ENCODE measurements at places on chromosomes 7 and 10.

- no peak for DNase-seq
Measured at GRCh38 chr10:22657566-22658225, 56.7 kb downstream of the PIP4K2A start.

DNA sequence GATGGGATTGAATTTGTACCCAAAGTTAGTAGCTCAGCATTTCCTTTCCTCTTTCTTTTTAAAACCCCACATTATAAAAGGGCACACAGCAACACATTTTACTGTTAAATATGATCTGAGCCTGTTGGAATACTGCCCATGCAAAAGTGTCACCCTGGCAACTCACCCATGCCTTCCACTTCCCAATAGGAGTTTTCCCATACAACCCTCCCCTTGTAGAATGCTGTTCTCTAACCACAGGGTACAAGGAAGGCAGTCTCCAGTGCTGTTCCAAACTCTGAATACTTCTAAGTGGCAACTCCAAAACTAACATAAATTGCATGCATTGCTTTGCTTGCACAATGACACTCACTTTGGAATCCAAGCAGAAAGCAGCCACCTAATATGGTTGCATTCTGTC lies 60.8 kb downstream of the NRCAM start:
- no peak for DNase-seq

DNA sequence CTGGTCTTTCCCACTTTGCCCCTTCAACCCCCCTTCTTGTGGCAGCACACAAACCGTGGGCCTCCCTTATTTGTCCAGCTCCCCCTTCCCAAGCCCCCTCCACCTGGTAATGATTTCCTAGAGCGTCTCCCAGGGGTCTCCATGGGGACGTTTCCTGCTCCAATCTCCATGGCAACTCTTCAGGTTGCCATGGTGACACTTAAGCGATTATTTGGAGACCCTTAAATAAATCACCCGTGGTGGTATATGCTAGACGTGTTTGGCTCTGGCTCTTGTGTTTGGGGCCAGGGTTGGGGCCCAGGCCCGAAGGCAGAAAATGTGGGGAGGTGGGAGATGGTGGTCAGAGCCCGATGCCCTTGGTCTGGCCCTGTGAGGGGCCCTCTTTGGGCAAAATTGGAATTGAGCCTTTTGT lies 41.1 kb upstream of the DLG5 start:
- DNase-seq = no peak

DNA sequence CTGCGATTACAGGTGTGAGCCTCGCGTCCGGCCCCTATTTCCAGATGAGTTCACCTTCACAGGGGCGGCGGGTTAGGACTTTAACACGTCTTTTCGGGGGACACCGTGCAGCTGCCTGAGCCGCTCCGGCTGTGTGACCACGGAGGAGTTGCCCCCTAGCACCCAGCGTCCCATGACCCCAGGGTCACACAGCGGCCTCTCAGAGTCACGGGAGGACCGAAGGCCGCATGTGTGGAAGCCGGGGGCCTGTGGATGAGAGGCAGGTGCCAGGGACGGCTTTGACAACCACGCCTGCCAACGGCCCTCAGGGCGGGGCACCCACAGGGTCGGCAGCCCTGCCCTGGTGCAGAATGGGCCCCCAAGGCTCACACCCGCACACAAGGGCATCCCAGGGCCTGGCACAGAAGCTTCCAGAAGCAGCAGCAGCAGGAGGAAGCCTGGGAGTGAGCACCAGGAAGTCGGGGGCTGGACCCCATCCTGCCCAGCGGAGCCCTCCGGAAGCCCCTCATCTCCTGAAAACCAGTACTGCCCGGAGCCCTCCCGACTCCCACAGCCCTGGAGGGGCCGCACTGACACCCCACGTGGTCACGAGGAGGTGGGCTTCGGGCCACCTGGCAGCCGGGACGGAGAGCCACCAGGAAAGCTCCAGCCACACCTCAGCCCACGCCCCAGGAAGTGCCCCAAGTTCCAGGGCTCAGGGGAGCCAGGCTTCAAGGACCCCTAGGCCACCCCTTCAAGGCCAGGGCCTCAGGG lies 32.7 kb downstream of the ADAP1 start:
- DNase-seq = no peak

DNA sequence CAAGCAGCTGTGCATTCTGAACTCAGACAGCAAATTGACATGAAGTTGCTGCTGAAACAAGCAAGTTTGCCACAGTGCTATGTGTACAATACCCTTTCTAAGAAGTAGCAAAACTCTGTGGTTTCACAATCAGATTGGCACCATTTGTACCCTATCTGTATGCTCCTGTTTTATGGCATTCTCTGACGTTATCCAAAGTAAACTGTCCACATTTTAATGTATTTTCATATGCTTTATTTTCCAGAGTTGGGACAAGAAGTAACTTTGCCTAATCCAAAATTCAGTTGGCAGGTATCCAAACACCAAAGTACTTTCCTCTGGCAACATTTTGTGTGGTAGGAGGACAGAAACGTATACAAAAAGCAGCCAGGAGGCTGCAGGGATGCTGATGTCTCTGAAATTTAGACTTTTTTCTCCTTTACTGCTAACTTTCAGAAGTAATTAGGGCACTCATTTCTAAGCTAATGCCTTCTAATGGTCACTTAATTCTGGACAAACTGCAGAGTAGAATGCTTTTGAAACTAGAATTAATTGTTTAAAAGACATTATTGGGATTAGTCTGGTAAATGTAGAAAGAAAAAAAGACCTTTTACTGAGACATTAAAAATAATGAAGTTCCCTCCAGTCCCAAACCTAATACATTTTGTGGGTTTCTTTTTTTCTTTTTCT lies 414.7 kb upstream of the NRP1 start:
- no peak for DNase-seq

GRCh38 chr7:131637859-131638258 lies 81.4 kb upstream of the PODXL start:
- DNase-seq = no peak

GRCh38 chr7:3168869-3169268 lies 125.2 kb upstream of the CARD11 start:
- DNase-seq = no peak

GRCh38 chr7:41447450-41448042 lies 255.3 kb downstream of the INHBA start:
- no peak for DNase-seq

DNA sequence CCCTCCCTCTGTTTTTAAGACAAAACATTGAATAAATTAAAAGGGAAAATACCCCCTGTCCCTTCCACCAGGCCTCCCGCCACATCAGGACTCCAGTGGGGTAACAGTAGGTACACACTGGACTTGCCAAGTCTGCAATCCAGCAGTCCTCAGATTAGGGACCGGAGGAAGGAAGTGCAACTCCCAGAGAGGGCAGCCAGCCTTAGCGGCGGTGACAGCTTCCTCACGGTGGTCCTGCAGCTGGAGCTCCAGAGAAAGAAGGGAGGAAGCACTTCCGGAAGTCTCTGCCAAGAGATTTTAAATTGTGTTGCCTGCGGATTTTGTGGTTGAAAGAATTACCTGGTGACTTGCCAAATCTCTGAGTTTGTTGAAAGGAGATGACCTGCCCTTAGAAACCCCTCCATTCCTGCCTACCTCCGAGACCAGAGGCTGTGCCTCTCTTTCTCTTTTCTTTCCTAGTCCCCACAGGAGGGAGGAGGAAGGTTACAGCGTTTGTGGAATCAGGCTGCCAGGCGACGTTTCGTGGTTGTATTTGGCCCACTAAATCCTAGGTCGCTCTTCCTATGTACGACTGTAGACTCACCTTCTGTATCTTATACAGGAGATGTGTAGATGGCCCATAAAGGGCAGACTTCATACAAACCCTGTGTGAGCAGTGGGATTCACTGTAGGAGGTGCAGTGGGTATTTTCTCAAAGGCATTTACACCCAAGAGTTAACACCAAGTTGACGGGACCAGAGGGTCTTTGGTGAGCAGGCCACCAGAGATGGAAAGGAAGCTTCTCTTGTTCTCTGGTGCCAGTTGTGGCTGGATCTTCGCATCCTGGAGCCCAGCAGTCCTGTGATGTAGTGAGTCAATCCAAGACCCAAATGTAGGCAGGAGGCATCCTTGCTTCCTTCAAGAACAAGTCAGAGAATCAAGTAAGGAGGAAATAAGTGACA lies 77.9 kb downstream of the INSIG1 start:
- DNase-seq = no peak

DNA sequence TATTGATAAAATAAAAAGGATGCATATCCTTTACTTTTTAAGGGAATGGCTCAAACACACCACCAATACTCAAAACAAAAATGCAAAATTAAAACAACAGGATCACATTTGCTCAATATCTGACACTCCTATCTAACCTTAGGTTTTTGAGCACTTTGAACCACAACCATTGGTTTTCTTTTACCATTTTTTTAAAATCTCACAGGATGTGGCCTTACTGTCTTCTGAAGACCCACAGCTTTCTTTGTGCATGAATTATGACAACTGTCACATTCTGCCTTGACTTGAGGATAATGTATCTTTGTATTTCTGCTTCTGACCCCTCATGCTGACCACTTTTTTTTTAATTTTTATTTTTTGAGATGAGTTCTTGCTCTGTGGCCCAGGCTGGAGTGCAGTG lies 461.1 kb upstream of the NRP1 start:
- no peak for DNase-seq

GRCh38 chr7:66330961-66331360 lies 125.8 kb downstream of the TPST1 start:
- DNase-seq = no peak

DNA sequence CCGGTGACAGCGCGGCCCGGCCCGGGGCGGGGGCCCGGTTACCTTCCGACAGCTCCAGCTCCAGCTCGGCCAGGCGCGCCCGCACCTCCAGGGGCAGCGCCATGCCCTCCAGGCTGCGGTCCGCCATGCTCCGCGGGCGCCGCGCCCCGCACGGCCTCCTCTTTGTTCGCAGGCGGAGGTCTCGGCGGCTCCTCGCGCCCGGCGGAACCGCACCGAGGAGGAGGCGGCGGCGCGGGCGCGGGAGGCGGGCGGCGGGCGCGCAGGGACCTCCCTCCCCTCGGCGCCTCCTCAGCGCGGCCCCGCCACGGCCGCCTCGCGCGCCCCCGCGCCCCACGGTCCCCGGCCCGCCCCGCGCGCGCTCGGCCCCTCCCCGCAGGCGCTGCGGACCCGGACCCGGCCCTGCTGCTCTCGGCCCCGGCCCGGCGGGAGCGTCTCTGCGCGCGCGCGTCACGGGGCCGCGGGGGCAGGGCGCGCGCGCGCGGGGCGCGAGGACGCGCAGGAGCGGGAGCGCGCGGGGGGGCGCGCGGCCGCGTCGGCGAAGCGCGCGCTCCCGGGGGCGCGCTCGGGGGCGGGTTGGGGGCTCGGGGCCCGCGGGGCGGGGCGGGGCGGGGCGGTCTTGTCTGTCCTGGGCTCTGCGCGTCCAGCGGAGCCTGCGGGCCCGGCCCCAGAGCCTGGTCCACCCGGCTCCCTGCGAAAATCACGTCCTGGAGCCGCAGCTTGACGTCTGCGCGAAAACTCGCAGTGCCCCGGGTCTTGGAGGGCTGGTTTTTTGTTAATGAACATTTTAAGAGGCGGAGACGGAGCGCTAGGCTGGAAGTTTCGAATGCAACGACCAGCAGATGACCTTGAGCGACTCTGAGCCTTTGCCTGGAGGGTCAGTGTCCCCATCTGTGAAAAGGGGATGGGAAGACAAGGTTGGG lies at the start of gene DIP2C:
Gene DIP2C (minus strand): TSS at position 217 of the 920 bp plus-strand sequence. CDS start 90 bp downstream, at position 127.
- no peak for DNase-seq

GRCh38 chr7:117808910-117809705 lies 64.1 kb downstream of the CTTNBP2 start:
- DNase-seq = no peak

GRCh38 chr10:43863270-43863669 lies 214.6 kb upstream of the ZNF32 start:
- DNase-seq = no peak

GRCh38 chr10:131789516-131789915 lies 111.3 kb upstream of the PPP2R2D start:
- DNase-seq = no peak

GRCh38 chr10:128035557-128035973 lies 90.7 kb downstream of the MKI67 start:
- peak; percentile 69 for DNase-seq

DNA sequence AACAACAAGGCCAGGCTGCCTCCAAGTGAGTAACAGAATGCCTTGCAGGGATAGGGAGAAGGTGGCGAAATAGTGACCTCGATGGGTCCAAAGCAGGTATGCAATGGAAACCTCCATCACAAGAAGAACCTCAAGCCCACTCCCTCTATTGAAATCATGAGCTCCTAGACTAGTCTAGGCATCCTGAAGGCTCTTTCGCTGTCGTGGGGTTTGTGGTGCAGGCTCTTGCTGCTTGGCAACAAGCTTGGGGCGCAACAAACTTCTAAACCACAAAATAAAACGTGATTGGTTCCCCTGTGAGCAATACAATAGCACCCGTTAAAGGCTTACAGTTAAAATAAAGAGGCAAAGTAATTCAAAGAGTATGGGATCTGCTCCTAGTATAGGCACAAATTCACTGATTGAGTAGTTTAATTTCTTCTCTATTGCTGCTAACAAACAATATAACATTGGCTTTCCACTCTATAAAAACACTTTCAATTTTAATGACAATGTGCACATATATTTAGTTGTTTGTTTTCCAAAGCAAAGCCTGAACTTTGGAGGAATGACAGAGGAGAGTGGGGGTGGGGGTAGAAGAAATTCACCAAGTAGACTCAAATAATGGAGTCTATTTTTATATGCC lies 64.1 kb downstream of the C10orf67 start:
- DNase-seq = no peak

DNA sequence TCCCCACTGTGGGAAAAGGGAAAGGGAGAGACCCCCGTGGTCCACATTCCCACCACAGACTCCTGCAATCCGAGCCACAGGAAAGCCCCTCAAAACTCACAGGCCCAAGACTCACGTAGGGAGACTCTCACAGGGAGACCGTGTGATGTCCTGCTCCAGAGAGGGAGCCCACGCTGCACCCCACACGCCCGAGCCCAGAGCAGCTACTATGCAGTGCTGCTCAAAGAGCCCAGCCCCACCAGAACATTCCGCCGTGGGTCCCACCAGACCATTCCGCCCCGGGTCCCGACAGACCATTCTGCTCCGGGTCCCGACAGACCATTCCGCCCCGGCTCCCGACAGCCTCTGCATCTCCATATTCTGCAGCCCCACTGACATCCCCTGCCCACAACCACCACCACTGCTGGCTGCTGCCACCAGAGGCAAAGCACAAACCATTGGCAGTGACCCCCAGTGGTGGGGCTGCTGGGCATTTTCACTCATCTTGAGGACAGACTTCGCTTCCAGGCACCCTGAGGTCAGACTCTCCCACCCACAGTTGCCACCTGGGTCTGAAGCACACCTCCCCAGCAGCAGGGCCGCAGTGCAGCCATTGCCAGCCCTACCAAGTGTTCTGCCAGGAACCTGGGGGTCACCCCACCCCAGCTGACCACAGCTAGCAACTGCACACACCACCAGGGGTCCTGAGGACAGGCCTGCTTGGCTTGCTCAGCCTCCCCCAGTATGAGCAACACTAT lies 625.4 kb upstream of the FOXK1 start:
- DNase-seq = no peak

DNA sequence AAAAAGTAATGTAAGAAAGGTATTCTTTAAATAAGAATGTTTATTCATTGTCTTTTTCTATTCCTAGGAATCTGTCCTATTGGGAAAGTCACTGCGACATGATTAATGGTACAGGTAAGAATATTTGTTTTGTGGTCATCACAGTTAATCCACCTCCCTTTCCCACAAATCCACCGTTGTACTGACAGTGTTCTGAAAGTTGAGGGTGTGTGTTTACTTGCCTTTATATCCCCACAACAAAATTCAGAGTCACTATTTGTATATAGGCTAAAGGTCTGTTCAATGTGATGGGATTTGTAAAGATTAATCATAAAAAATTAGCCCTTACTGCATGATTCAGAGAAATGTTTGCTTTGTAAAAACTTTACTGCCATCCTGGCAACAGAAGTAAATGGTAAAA lies 27.9 kb downstream of the CD36 start:
- DNase-seq = no peak
